ENCODE measurements at places on chromosomes 6 and 20. TPM values are rescaled to one million over a fixed set of nuclear protein-coding genes. Genes with fewer than 3 reads are reported as not detected.

- H3K36me3 ChIP-seq: no peaks in the 10 kb centered on the region
- no peak overlapping the region for H3K4me3 ChIP-seq
- H3K27ac ChIP-seq: no peak overlapping the region
- H3K27me3 ChIP-seq: peaks cover 5% of the 10 kb centered on the region
Observed at GRCh38 chr6:31379850-31380249, 22.9 kb upstream of the HLA-B start.

DNA sequence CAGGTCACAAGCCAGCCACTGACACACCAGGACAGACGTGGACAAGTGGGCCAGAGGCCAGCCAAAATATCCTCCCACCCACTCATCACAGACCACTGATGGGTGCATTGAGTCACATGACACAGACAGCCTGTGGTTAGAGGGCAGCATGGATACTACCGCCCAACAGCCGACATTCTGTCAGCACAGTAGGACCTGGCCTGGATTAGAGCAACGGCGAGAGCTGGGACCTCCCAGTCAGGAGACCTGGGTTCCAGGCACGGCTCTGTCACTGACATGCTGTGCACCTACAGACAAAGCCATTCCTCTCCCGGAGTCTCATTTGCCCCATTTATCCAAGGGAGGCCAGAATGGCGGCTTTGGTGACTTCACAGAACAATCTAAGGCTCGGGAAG, 8.0 kb downstream of the ZNF335 start:
- H3K4me3 ChIP-seq: no peak overlapping the region
- DNase-seq: no peak
- peaks cover 4% of the 10 kb centered on the region for H3K4me1 ChIP-seq
- peaks cover 51% of the 10 kb centered on the region for H3K36me3 ChIP-seq
- H3K27ac ChIP-seq: no peak overlapping the region
- H3K27me3 ChIP-seq: no peaks in the 10 kb centered on the region

DNA sequence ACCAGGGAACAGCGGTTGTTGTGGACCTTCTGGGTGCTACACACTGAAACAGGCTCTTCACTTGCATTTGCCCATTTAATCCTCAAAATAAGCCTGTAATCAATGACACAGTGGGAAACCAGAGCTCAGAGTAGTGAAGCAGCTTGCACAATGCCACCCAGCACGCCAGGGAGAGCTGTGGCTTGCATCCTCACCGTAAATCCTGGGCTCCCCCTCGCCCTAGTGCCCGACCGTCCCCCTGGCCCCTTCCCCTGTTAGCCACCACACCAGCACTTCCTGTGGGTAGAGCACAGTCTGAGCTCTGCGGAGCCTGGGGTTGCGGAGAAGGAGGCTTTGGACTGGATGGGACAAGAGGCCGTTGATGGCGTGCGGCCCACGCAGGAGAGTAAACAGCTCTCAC, 14.5 kb downstream of the VSTM2L start:
- H3K27ac ChIP-seq: no peak overlapping the region
- H3K4me1 ChIP-seq: no peaks in the 10 kb centered on the region
- H3K36me3 ChIP-seq: no peaks in the 10 kb centered on the region
- H3K27me3 ChIP-seq: peaks cover 65% of the 10 kb centered on the region
- DNase-seq: no peak

Gene TMEM14C
- total RNA-seq: 123 TPM

Gene BNIP5
- total RNA-seq: not detected

Gene CDSN
- total RNA-seq: not detected

- no peak overlapping the region for H3K27ac ChIP-seq
- no peaks in the 10 kb centered on the region for H3K36me3 ChIP-seq
- H3K4me1 ChIP-seq: no peaks in the 10 kb centered on the region
- H3K4me3 ChIP-seq: no peak overlapping the region
Observed at GRCh38 chr6:71537717-71538116, 249.1 kb downstream of the OGFRL1 start.

DNA sequence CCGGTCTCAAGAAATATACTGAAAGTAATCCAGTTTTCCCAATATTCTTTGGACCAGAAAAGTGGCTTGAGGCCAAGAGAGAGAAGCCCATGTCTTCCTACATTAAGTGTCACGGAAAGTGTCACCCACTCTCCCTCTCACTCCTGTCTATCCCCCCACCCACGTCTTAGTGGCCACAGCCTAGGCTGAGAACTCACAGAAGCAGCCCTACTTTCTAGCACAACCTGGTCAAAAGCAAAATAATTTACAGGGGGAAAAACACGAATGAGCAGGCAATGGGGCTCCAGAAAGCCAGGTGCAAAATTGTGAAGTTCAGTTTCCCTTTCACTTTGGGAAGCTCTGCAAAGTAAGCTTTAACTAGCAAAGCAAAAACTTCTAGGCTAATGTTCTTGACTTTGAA, 118.0 kb downstream of the OPRM1 start:
- no peak overlapping the region for H3K27ac ChIP-seq
- no peak overlapping the region for H3K4me3 ChIP-seq
- no peaks in the 10 kb centered on the region for H3K36me3 ChIP-seq
- no peaks in the 10 kb centered on the region for H3K27me3 ChIP-seq
- DNase-seq: no peak
- no peaks in the 10 kb centered on the region for H3K4me1 ChIP-seq

GRCh38 chr6:113361014-113361645, 496.0 kb upstream of the MARCKS start:
- H3K27ac ChIP-seq: no peak overlapping the region
- no peak overlapping the region for H3K4me3 ChIP-seq
- peak; percentile 98 for DNase-seq
- H3K4me1 ChIP-seq: peaks cover 10% of the 10 kb centered on the region

- H3K4me3 ChIP-seq: no peak overlapping the region
- no peaks in the 10 kb centered on the region for H3K27me3 ChIP-seq
- no peak for DNase-seq
- no peaks in the 10 kb centered on the region for H3K36me3 ChIP-seq
- no peak overlapping the region for H3K27ac ChIP-seq
Observed at GRCh38 chr20:62834967-62835730, 18.3 kb downstream of the COL9A3 start.

GRCh38 chr20:300345-300990, 3.1 kb downstream of the ZCCHC3 start:
- H3K27ac ChIP-seq: no peak overlapping the region
- peaks cover 8% of the 10 kb centered on the region for H3K4me1 ChIP-seq
- no peaks in the 10 kb centered on the region for H3K27me3 ChIP-seq

DNA sequence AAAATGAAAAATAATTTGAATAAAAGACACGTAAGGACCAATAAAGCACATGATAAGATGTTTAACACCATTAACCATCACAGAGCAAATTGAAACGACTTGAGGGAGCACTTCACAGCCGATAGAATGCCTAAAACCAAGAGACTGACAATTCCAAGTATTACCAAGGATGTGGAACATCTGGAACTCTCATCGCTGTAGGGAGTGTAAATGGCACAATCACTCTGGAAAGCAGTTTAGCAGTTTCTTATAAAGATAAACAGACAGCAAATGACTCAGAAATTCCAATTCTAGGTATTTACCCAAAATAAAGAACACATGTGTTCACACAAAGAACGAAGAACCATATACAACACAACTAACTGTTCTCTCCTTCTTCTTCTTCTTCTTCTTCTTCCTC, 8.5 kb upstream of the UBD start:
- H3K36me3 ChIP-seq: no peaks in the 10 kb centered on the region
- DNase-seq: peak; percentile 8
- H3K27ac ChIP-seq: no peak overlapping the region
- H3K4me1 ChIP-seq: no peaks in the 10 kb centered on the region
- no peaks in the 10 kb centered on the region for H3K27me3 ChIP-seq

DNA sequence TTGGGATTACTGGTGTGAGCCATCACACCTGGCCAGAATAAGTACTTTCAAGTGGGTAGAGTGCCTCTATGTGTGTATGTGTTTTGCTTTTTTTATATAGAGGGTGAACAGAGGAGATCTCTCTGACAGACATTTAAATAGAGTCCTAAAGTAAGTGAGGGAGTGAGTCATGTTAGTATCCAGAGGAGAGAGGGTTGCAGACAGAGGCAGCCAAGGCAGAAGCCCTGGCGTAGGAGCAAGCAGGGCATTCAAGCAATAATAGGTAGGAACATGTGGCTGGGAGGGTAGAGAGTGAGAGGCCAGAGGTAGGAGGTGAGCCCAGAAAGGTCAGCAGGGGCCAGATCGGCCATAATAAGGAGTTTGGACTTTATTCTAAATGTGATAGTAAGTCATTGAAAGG, 48.9 kb downstream of the PHF20 start:
- peak overlapping the region; percentile 10 for H3K27ac ChIP-seq
- no peak overlapping the region for H3K4me3 ChIP-seq
- H3K36me3 ChIP-seq: no peaks in the 10 kb centered on the region
- H3K27me3 ChIP-seq: no peaks in the 10 kb centered on the region
- H3K4me1 ChIP-seq: peaks cover 16% of the 10 kb centered on the region

Gene COL9A1
- total RNA-seq: not detected

GRCh38 chr20:45823949-45824835, 2.9 kb downstream of the TNNC2 start:
- peaks cover 5% of the 10 kb centered on the region for H3K27me3 ChIP-seq
- no peak overlapping the region for H3K4me3 ChIP-seq
- H3K4me1 ChIP-seq: peaks cover 15% of the 10 kb centered on the region
- DNase-seq: peak; percentile 31
